Liver (tissue), 10 donors: ENCODE measurements at places on chromosomes 3 and 15. TPM values are rescaled to one million over a fixed set of nuclear protein-coding genes. Genes with fewer than 3 reads are reported as not detected.

The MAPKBP1 gene
- 1.7 TPM for polyA plus RNA-seq

The TIMP4 gene
- 0.82 TPM for polyA plus RNA-seq

- no peak for DNase-seq
Observed at GRCh38 chr3:126399756-126400155, 5.0 kb downstream of the CFAP100 start.

DNA sequence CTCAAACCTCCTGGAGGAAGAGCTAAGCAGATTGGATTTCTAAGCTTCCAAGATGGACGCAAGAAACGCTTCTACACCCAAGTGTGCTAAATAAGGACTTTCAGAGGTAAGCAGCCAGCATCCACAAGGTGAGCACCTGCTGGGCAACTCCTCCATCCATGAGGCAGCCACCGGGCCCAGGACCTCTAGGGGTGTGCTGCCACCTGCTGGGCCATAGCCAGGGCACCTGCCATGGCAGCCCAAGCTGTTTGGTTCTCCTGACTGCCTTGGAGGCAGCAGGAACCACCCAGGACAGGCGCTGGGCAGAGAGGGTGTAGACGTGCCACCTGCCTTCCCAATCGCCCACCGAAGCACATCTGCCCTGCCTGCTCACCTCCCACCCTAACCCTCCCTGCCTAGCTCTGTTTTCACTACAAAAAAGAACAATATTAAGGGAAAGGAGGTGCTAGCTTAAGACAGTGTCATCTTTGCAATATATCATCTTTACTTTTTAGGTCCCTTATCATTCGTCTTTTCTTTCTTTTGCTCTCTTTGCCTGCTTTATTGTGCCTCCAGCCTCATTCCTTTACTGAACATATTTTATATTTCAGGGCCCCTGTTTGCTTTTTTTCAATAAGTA is 12.9 kb downstream of the C15orf62 start:
- peak; percentile 81 for DNase-seq

GRCh38 chr15:24954783-24955530 is at the start of the genes SNRPN and SNURF:
SNRPN (plus strand) TSS chr15:24954987; CDS start chr15:24974454, 19,467 bp downstream.
SNURF (plus strand) TSS chr15:24954987; CDS start chr15:24955049, 62 bp downstream.
- DNase-seq: peak; percentile 62

DNA sequence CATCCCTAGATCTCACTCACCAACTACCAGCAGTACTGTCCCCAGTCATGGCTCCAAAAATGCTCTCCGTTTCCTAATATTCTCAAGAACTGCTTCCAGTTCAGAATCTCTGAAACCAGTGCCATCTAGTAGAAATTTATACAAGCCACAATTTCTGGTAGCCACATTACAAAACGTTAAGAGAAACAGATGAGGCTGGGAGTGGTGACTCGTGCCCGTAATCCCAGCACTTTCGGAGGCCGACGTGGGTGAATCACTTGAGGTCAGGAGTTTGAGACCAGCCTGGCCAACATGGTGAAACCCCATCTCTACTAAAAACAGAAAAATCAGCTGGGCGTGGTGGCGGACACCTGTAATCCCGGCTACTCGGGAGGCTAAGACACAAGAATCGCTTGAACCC is 78.4 kb upstream of the RAD18 start:
- no peak for DNase-seq

- no peak for DNase-seq
Observed at GRCh38 chr3:77620009-77620408, 580.1 kb downstream of the ROBO2 start.
